Stimulated activated effector memory CD8-positive, alpha-beta T cell treated with anti-CD3 and anti-CD28 coated beads, Interleukin-12 subunit alpha, Interleukin-12 subunit beta, amount 100 ng/mL, for 72 hours (primary cell): ENCODE measurements at places on chromosomes 2 and 18.

- DNase-seq = no peak
Observed at GRCh38 chr2:233764264-233764663, 4.2 kb downstream of the UGT1A1 start.

- DNase-seq = no peak
Observed at GRCh38 chr2:120589771-120590608, 145.7 kb upstream of the GLI2 start.

GRCh38 chr2:129810521-129810920 is 168.9 kb upstream of the RAB6C start:
- DNase-seq = no peak

DNA sequence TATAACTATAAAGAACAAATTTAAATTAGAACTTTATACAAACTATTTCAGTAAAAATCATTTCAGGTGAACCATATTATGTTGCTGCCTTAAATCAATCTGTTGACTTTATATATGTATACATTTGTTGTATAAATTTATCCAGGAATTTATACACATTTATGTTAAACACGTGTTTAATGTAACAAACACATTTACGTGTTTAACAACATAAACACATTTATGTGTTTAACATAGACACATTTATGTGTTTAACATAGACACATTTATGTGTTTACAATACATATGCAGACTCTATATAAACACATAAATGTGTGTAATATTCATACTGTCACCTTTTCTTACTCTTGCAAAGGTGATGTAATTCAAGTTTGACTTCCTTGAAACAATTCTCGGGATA is 75.4 kb upstream of the TWSG1 start:
- no peak for DNase-seq

- DNase-seq = no peak
Observed at GRCh38 chr2:29114586-29114945, 649 bp upstream of the CLIP4 start.

GRCh38 chr2:239385096-239386000 is 15.5 kb downstream of the HDAC4 start:
- no peak for DNase-seq

- DNase-seq = no peak
Observed at GRCh38 chr2:191646163-191646902, 31.6 kb upstream of the NABP1 start.
